ENCODE measurements at places on chromosomes 4 and X.

GRCh38 chr4:146255874-146256273, 41.5 kb downstream of the REELD1 start:
- DNase-seq: peak; percentile 80

GRCh38 chrX:131068945-131069719, 11.0 kb downstream of the ARHGAP36 start:
- DNase-seq: peak; percentile 29

DNA sequence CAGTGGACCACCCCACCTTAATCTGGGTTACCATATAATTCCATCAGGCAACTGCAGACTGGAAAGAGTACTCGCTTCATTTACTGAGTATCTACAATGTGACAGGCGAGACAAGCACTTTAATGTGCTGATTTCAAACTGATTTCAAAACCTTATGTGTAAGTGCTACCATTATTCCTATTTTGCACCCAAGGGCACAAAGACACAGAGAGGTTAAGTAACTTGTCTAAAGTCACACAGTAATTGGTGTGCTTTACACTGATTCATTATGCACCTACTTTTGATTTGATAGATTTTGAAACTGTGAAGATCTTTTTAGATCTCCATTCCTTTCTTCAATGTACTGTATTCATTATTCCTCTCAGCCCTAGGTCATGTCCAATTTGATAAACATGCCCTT, 192.4 kb downstream of the MGST2 start:
- no peak for DNase-seq

DNA sequence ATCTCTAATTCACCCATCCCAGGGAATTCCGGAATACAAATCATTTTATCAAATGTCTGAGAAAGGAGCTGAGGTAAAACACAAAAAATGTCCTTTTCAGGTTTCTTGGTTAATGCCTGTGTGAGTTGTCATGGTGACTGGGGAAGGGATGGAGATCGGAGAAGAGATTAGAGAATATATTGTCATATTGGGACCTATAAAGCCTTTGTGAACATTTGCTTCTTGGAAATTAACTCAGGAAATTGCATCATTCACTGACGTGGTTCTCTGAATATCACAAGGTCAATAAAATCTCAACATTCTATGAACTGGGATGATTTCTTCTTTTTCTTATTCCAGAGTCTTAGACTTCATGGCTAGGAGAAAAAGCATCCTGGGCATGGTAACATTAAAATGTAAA, 174.8 kb upstream of the GLRA2 start:
- DNase-seq: peak; percentile 42

DNA sequence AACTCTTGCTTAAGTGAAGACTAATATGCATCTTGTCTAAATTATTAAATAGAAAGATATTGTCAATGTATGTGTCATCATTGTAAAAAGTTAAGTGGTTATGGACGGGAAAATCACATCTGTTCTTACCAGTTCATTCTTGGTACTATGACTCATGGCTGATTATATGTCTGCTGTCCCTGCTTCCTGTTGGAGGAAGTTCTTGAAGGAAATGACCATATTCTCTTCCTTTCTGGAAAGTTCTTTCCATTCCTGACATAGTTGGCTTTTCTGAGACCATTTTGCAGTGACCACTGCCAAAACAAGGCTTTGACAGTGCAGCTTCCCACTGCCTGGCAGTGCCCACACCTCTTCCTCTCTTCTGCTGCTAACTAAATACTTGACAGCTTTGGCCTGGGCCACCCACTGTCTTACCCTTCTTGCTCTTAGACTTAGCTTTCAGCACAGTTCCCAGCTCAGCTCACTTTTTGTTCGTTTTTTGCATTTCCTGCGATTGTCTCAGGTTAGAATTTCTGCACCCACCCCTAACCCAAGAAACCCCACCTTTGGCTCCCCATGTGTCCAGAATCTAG, 13.2 kb upstream of the CLDN24 start:
- peak; percentile 94 for DNase-seq

DNA sequence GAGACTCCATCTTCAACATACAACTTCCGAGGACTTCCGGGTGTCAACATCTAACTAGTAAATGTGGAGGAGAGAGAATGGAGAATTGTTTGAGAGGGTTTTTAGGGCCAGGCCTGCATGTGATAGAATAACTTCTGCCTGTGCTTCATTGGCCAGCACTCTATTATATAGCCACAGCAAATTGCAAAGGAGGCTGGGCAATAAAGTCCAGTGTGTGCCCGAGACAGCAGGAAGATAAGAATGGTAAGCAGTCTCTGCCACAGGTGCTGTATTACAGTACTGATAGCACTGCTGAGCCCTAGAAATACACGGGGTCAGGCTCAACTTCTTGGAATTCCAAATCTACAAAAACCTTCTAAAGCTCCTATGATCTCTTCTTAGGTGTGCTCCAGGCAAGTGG, 20.8 kb upstream of the LIMCH1 start:
- no peak for DNase-seq

DNA sequence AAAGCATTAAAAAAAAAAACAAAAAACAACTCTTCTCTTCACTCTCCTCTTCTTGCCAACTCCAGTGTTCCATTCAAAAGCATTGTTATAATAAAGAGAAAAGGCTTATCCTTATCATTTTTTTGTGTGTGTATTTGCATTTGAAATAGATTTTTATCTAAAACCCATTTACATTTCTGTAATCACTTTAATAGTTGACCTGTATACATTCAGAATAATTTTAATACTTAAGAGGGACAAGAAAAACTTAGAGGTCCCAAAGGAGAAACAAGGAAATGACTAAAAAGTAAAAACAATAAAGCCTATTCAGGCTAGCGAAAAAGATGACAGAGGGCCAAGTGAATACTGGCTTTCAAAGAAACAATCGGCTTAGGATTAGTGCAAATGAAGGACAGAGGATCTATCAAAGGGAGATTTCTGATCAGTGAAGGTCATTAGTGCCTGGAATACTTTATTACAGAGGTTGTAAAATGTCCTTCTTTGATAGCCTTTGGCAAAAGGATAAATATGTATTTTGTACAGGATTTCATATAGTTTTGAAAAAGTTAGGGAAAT, 808.3 kb downstream of the RPA4 start:
- no peak for DNase-seq

- no peak for DNase-seq
These were observed 205.5 kb upstream of the NUDT6 start for GRCh38 chr4:123127875-123128274.

DNA sequence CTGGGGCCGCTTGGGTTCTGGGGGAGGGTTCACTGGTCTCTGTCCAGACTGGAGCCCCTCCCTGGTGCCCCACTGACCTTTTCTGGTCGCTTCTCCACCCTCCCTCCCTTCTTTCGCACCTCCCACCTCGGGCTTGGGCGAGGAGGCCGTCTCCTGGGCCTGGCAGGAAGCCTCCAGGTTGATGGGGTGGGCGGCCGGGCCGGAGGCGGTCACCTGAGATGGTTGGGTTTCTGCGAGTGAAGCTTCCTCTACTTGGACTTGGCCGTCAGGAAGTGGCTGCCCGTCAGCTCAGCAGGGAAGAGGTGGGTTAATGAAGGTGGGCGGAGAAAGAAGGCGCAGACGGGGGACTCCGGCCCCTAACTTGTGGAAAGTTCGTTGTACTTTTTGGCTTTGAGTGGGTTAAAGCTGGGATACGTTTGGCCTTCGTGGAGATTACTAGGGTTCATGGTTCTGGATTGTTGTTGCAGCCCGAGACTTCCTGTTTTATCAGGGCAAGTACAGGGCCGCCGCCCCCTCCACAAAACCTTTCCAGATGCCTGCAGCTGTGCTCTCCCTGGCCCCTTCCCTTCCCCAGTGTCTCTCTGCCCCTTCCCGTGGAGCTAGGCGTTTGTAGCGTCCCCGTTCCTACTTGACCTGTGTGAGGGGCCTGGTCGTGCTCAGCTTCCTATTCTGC, 1.2 kb downstream of the AKAP17A start:
- peak; percentile 56 for DNase-seq

DNA sequence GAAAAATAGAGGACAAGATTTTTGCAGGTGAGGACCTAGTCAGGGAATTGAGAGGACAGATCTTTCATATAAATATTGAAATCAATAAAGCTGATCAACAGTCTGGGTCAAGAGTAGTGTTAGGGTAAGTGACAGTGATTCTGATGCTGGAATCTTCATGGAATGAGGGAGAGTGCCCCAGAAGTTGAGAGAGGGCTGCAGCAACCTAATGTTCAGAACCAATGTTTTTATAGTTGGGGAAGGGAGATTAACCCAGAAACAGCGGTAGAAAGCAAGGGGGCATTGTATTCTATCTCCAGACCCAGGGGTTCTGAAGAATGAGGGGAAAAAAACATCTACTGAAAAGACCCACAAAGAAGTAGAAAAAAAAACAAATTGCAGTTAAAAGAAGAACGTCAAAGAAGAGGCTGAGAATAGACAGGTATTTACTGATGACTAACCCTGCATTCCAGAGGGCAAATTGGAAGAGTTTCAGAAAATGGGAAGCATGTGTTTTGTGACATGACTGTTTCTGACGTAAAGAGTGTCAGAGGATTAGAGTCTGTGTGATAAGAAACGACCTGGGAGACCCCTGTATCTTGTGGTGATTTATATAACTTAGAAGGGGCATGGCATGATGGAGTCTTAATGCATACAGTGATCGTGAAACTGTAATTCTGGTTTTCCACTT, 819.6 kb upstream of the EPHA5 start:
- no peak for DNase-seq

GRCh38 chr4:183906739-183907651, 1.9 kb downstream of the STOX2 start:
- peak; percentile 2 for DNase-seq

DNA sequence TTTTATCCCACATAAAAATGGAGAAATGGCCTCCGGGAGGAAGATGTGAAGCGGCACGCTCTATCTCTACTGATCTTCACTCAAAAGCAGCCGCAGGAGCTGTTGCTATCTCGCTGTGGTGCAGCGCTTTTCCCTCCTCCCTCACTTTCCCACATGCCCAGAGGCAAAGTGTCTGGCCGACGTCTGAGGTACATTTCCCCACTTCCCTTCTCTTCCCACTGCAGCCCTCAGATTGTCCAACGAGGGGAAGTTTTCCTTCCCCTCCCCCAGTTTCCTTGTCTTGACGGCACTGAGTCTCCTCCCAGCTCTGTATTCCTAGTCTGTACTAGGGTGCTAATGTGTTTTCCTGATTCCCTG, 660 bp upstream of the COL25A1 start:
- peak; percentile 36 for DNase-seq

DNA sequence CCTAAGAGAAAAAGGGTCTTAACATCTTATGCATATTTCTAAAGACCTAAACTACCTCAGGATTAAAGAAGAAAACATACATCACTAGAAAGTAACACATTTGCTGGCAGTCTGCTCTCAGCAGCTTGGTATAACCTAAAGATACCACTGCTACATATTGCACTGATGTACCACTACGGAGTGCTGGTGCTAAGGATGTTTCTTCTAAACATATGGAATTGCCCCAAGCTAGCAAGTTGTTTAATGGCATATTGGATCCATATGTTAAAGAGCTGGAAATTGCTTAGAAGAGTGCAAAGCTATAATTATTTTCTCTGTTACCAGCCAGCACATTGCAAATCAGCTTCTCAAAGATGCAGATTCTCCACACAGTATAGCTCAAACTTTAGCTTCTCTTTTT, 436.5 kb upstream of the GALNTL6 start:
- no peak for DNase-seq

DNA sequence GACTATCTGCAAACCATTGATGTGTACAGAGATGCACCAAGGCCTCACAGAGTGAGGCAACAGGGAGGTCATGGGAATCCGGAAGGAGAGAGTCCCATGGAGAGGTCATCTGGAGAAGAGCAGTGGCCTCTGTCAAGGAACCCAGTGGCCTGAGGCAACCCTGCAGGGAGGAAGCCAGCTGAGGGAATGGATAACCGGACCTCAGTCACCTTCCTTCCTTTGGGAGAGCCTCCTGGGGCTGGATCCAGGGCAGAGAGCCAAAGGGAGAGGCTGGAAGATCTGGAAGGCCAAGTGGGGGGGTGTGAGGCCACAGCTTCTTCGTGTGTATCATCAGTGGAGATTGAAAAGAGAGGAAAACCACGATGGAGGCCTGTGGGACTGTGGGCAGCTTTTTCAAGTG, 24.3 kb upstream of the CD38 start:
- no peak for DNase-seq

DNA sequence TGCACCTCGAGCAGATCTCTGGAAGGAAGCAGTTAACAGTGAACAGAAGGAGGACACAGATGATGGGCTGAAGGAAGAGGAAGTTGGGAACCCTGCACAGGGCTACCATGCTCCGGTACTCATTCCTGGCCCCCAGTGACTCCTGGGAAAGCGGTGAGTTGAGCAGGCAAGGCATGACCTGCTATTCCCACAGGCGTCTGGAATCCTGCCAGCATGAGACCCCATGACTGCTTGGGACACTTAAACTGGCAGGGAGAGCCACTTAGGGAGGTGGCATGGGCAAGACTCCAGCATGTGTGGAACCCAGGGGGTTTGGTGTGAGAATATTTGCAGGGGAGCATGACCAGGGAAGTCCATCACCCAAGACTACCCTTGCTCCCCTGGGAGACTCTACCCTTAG, 1056.4 kb upstream of the POU3F4 start:
- no peak for DNase-seq

GRCh38 chr4:120723105-120723504, 199.4 kb downstream of the PRDM5 start:
- DNase-seq: no peak

- no peak for DNase-seq
These were observed 30.9 kb downstream of the RTL9 start for GRCh38 chrX:110389570-110389969.

DNA sequence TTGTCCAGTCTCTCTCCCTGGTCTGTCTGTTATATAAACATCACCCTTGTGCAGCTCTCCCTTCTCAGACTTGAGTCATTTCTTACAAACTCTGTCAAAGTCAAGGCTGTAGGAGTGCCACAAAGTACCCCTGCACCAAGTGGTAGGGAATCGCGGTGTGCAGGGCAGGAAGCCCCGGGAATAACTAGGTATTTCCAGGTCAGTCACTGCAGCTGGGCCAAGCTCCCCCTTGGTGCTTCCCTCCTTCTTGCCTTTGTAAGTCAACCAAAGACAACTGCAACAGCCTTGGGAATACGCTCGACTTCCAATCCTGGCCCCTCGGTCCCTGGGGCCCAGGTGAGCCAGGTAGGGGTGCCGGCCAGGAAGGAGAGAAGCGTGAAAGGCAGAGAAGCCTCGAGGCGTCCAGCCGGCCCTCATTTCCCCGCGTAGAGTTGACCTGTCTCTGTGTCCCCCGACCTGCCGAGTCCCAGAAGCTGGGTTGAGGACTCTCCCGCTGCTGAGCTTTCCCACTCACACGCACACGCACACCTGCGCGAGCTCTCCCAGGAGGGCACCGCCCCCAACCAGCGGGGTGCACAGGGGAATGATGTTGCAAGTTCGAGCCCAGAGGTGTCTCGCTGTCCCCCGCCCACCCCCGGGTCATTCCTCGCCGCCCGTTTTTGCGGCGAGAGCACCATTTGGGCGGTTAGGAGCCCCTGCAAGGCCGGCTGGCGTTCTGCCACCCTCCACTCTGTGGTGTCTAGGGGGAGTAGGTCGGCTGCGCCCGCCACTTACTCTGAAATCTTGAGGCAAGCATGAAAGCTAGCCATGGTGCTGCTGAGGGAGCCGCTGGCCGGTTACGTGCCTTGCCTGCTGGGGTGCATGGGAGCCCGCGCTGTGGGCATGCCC, 22.8 kb upstream of the KIAA1210 start:
- DNase-seq: no peak
